ENCODE measurements at places on chromosomes 2 and 18. TPM values are rescaled to one million over a fixed set of nuclear protein-coding genes. Genes with fewer than 3 reads are reported as not detected.

ZNF385B gene
- polyA plus RNA-seq = not detected

MALT1 gene
- polyA plus RNA-seq = 64.4 TPM

AQP12B gene
- not detected for polyA plus RNA-seq

CLEC4F gene
- not detected for polyA plus RNA-seq

FABP1 gene
- polyA plus RNA-seq = not detected

RNU2-63P gene
- polyA plus RNA-seq = 7.0 TPM

KRCC1 gene
- polyA plus RNA-seq = 37.2 TPM

DCDC2C gene
- polyA plus RNA-seq = not detected

LRRTM4 gene
- not detected for polyA plus RNA-seq

UGT1A3 gene
- polyA plus RNA-seq = not detected

HADHB gene
- 95.0 TPM for polyA plus RNA-seq

SCN9A gene
- not detected for polyA plus RNA-seq

ARID5A gene
- 31.4 TPM for polyA plus RNA-seq

CCDC150 gene
- polyA plus RNA-seq = not detected

CARF gene
- polyA plus RNA-seq = 5.3 TPM

ARHGEF33 gene
- polyA plus RNA-seq = 0.09 TPM

FZD7 gene
- polyA plus RNA-seq = not detected

UGT1A6 gene
- not detected for polyA plus RNA-seq

EHD3 gene
- 2.3 TPM for polyA plus RNA-seq

CHRND gene
- not detected for polyA plus RNA-seq

C18orf32 gene
- polyA plus RNA-seq = 83.7 TPM

WDR12 gene
- polyA plus RNA-seq = 20.0 TPM

DQX1 gene
- not detected for polyA plus RNA-seq

TGFA gene
- 0.46 TPM for polyA plus RNA-seq

MEP1B gene
- polyA plus RNA-seq = not detected

EFR3B gene
- not detected for polyA plus RNA-seq

AFTPH gene
- 22.8 TPM for polyA plus RNA-seq

GATA6 gene
- not detected for polyA plus RNA-seq

MROH2A gene
- polyA plus RNA-seq = not detected

FBLN7 gene
- polyA plus RNA-seq = 41.2 TPM

TANC1 gene
- 0.79 TPM for polyA plus RNA-seq

OSBPL6 gene
- 0.44 TPM for polyA plus RNA-seq

ALK gene
- 0.07 TPM for polyA plus RNA-seq

BMP10 gene
- not detected for polyA plus RNA-seq

SCYGR4 gene
- not detected for polyA plus RNA-seq

PIEZO2 gene
- polyA plus RNA-seq = not detected

NEU4 gene
- not detected for polyA plus RNA-seq

CACNB4 gene
- polyA plus RNA-seq = not detected

RBKS gene
- 2.5 TPM for polyA plus RNA-seq

RIT2 gene
- not detected for polyA plus RNA-seq

ORMDL1 gene
- polyA plus RNA-seq = 129 TPM

RAB6D gene
- not detected for polyA plus RNA-seq

SATB2 gene
- polyA plus RNA-seq = not detected

RAB12 gene
- 0.36 TPM for polyA plus RNA-seq

Measured in CD4-positive, alpha-beta memory T cell (primary cell).